CD8-positive, alpha-beta T cell (primary cell): ENCODE measurements at places on chromosomes 1 and 21.
A peak's percentile ranks its signal among the peaks of the same experiment; 100 is the strongest.

DNA sequence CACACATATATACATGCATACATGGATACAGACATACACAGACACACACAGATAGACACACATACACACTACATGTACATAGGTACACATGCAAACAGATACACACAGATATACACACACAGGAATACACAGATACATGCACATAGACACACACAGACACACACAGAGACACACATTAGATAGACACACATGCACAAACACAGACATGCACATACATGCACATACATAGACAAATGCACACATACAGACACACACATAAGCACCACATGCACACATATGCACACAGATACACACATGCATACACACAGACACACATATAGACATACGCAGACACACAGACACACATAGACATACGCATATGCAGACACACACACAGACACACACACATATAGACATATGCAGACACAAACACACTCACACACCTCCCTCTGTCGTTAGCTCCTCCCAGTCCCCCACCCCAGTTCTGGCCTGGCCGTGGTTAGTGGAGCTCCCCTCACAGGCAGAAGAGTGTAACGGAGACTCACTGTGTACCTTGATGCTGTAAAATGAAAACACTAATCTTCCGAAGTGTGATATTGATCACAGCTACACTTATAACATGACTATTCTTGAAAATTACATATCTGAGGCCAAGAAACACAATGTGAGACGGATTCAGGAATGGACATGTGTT, 7.6 kb downstream of the UBASH3A start:
- DNase-seq, result no peak

DNA sequence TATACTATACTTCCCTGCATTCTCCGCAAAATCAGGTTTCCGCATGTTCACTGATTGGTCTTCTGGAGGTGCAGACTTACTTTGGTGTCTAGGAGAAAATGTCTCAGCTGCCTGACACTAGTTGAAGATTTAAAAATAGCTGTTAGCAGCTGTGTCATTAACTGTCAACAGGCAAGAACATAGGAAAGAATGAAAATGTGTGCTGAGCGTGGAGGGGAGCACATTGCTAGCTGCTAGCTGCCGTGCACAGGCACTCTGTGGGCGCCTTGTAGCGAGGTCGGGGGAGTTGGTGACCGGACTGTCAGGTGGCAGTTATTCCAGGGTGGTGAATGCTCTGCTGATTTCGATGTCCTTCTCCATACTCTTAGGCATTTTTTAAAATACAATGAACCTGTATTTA, 5.2 kb downstream of the FAAH start:
- no peak for DNase-seq

GRCh38 chr1:156627313-156627880, 8.2 kb downstream of the HAPLN2 start:
- DNase-seq, result peak; percentile 35

- DNase-seq, result no peak
These were observed 182.3 kb downstream of the CAMTA1 start for GRCh38 chr1:6967431-6968111.

- no peak for DNase-seq
These were observed 170.4 kb downstream of the PTPRC start for GRCh38 chr1:198809247-198809646.

GRCh38 chr1:6646499-6647148, 22.0 kb downstream of the THAP3 start:
- DNase-seq, result no peak
